CD4-positive, CD25-positive, alpha-beta regulatory T cell (primary cell): ENCODE measurements at places on chromosomes 5 and 9. TPM values are rescaled to one million over a fixed set of nuclear protein-coding genes. Genes with fewer than 3 reads are reported as not detected.

PDE6A gene
- total RNA-seq, result not detected

TAF11L11 gene
- total RNA-seq, result not detected

ASPN gene
- total RNA-seq, result not detected

TEX48 gene
- total RNA-seq, result not detected

STC2 gene
- total RNA-seq, result not detected

NR5A1 gene
- not detected for total RNA-seq

GDF9 gene
- total RNA-seq, result 0.35 TPM

CCIN gene
- 1.4 TPM for total RNA-seq

PLEKHG4B gene
- total RNA-seq, result not detected

TMEM232 gene
- total RNA-seq, result 1.0 TPM

BAAT gene
- total RNA-seq, result 0.15 TPM

FGD3 gene
- total RNA-seq, result 188 TPM

PKD2L2 gene
- total RNA-seq, result not detected

INSYN2B gene
- total RNA-seq, result not detected

PNPLA7 gene
- 12.4 TPM for total RNA-seq
